Right renal cortex interstitium (tissue), 3 donors: ENCODE measurements at places on chromosomes 3 and 15. TPM values are rescaled to one million over a fixed set of nuclear protein-coding genes. Genes with fewer than 3 reads are reported as not detected.

PLA2G4D gene
- 0.04 TPM for polyA plus RNA-seq

CLDN11 gene
- 179 TPM for polyA plus RNA-seq

DNA sequence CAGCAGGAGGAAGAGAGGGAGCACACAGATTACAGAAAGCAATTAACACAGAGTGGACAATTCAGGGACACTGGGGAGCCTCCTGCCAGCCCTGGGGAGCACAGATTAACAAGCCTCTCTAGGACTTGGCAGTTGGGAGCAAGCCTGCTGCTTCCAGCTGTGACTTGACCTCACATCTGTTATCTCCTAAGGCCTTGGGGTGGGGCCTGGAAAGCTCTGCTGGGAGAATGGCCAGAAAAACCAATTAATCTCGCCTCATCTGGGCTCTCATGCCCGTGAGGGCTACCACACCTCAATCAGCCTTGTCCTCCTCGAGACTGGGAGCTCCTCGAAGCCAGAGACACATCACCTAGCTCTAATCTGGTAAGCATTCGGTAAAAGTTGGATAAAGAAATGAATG is 39.1 kb downstream of the SEMA5B start:
- no peak for DNase-seq

GRCh38 chr15:73965094-73965757 is 26.9 kb downstream of the STOML1 start:
- DNase-seq: no peak

GRCh38 chr3:84109911-84110310 is 848.9 kb upstream of the CADM2 start:
- DNase-seq: no peak

DNA sequence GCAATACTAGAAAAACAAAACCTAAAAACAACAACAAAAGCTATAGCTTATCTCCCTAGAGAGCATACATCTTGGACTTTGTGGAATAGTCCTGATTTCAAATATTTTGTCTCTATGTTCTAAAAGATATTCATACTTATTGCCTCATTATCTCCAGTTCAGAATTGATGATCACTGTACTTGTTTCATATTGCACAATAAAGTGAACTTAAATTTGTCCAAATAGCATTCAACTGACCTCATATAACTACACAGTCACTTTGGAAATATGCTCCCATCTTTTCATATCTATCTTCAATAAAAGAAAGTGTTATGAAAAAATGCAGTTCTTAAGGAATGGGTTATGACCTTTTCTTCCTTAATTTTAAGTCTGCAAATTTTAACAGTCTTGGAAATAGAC is 228.6 kb upstream of the CMC1 start:
- DNase-seq: no peak

ROBO2 gene
- 103 TPM for polyA plus RNA-seq

P3H2 gene
- polyA plus RNA-seq: 93.0 TPM

- DNase-seq: no peak
Observed at GRCh38 chr15:43220991-43221403, at the start of gene EPB42. TSS of gene EPB42 (minus strand) at chr15:43221018. CDS start at chr15:43220825, 193 bp downstream.

- DNase-seq: no peak
Observed at GRCh38 chr3:189781415-189781814, 150.2 kb downstream of the TP63 start.

DNA sequence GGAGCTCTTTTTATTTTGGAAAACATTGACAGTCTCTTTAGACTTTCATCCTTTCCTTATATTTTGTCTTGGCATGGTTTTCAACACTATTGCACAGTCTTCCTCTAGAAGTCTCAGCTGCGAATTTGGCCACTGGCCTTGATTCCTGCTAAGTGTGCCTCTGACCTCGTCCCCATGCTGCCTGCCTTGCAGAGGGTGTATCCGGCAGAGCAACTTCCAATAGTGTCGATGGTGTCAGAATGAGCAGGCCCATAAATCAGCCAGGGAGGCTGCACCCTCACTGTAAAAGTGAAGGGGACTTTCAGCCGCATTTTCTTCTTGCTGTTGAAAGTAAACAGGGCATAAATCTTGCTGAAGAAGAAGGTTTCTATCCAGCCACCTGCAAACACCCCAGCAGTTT is 336.7 kb upstream of the TRIM42 start:
- no peak for DNase-seq

SKOR1 gene
- polyA plus RNA-seq: 0.25 TPM

DNA sequence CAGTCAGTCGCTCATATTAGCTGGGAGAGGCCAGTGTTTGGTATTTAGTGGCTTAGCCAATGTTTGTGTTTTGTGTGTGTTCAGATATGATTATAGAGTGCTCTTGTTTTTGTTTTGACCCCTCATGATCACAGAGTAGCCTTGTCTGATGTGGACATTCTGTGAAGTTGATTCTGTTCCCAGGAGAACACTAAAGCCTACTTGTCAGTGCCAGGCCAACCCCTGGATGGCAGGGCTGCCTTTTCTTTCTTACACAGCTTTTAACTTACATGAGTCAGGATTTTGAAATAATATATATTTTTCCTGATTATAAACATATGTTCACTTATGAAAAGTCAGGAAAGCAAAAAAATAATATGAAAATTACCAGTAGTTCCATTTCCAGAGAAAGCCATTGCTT is 11.9 kb downstream of the CFAP161 start:
- no peak for DNase-seq

PCSK6 gene
- polyA plus RNA-seq: 9.2 TPM

ERICH6 gene
- polyA plus RNA-seq: 0.97 TPM

GRIP2 gene
- polyA plus RNA-seq: 0.90 TPM

- DNase-seq: no peak
Observed at GRCh38 chr3:15667484-15667883, 65.9 kb downstream of the BTD start.

DNA sequence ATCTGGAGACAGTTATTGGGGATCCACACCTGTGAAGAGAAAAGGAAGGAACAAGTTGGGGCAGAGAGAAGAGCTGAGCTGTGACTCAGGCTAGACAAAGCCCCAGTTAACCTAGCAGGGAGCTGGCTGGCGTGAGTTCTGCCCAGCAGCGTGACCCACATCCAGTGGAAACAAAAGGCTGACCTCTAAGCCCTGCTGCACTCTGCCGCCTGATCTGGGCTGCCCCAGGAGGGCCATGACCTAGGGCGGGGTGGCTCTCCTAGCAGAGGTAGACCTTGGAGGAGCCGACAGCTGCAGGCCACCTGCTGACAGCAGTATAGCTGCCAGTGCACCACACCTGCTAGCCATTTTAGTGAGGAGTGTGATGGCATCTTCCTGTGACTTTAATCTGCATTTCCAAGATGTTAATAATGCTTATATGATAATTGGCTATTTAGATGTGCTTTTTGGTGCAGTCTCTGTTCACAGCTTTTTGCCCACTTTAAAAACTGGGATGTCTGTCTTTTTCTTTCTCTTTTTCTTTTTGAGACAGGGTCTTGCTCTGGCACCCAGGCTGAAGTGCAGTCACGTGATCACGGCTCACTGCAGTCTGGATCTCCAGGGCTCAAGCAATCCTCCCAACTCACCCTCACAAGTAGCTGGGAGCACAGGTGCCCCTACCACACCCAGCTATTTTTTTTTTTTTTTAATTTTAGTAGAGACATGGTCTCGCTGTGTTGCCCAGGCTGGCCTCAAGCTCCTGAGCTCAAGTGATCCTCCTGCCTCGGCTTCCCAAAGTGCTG is 78.1 kb downstream of the LSM3 start:
- no peak for DNase-seq

DNA sequence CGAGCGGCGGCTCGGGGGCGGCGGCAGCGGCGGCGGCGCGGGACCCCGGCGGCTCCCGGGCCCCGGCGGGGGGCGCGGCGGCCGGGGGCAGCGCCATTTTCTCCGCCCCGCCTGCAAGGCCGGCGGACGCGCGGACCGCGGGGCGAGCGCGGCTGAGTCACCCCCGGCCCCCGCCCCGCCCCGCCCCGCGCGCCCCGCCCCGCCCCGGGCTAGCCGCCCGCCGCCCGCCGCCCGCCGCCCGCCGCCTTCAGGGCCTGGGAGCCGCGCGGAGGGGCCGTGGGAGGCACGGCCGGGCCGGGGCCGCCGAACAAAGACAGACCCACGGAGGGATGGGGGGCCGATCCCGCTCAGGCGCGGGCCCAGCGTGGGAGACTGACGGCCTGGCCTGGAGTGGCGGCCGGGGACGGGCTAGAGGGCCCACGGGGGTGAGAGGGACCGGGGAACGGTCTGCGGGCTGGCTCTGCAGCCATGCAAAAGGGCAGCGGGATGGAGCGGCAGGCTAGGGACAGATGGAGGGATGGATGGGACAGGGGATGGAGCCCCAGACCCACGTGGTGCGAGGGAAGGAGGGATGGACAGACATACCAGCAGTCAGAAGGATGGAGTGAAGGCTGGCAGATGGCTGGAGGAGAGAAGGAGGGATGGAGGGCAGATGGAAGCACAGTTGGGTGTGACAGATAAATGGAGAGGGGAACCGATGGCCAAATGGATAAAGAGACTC is at the start of gene EIF4E3:
TSS of gene EIF4E3 (minus strand) at position 132 of the 721 bp plus-strand sequence. CDS start at position 97, 35 bp downstream.
- no peak for DNase-seq

DNA sequence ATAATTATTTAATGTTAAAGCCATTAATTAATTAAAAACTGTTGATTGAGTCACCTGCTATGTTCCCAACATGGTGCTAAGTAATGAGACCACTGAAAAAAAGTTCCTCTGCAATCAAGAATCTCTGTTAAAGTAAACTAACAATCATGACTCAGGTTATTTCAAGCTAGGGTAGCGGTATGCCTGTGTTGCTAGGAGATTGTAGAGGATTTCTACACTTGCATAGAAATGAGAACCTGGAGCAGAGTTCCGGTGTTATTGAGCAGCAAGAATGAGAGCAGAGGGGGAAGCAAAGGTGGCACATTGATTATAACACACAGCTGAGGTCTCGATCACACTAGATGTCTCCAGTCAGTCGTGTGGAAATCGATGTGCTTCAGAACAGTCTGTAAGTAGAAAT is 41.4 kb downstream of the C3orf85 start:
- no peak for DNase-seq

GCSAM gene
- polyA plus RNA-seq: 0.86 TPM

DNA sequence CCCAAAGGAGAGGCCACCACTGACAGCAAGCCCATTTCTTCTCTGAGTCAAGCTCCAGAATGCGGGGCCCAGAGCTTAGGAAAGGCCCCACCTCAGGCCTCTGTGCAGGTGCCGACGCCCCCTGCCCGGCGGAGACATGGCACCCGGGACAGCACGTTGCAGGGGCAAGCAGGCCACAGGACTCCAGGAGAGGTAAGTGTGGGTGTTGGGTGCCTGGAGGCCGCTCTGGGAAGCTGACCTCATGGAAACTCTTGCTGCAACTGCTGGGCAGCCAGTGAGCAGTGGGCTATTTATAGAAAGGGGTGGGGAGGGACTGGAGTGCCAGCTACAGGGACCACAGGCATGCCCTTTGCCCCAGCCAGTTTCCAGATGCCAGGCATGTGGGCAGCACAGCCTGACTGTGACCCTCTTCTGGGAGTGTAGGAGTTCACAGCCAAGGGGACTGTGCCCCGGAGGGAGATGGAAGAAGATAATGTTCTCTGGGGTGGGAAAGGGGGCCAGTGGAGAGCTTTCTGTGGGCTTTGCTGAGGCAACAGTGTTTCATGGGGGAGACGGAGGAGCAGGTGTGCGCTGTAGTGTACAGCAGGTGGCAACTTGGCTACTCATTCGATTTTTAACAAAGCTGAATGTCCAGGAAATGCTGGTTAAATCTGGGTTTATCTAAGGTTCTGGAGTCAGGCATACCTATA is 23.7 kb downstream of the ALPK3 start:
- DNase-seq: no peak

DNA sequence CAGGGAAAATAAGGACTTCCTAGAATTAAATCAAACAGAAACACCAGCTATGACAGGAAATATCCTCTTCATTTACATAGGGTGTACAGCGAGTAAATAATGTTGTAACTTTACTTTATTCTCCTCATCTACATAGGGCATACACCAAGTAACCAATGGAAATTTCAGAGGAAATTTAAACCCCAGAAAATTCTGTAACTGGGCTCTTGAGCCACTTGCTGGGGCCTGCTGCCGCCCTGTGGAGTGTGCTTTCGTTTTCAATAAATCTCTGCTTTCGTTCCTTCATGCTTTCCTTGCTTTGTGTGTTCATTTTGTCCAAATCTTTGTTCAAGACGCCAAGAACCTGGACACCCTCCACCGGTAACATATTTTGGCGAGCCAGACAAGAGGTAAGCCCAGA is 990.4 kb upstream of the CADM2 start:
- no peak for DNase-seq

THSD4 gene
- polyA plus RNA-seq: 39.4 TPM

ALDH1A3 gene
- 4.7 TPM for polyA plus RNA-seq

DNA sequence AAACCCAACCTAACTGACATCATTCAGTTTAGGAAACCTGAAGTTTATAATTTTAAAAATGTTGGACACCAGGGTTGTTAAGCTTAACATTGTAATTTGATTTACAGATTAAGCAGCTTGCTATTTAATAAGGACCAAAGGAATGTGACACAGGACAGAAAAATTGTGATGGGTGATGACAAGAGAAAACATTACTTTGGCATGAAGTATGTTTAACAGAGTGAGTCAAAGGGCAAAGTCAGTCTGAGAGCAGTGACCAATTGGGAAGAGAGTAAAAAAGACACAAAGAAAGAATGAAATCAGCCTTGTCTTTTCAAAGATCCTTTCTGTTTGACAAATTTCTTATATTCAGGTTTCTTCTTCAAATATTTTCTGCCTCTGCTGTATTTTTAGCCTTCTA is 1301.6 kb downstream of the SI start:
- DNase-seq: no peak

- no peak for DNase-seq
Observed at GRCh38 chr15:69531665-69532027, 79.0 kb downstream of the RPLP1 start.

ADAMTS9 gene
- 138 TPM for polyA plus RNA-seq

LRRK1 gene
- 1.7 TPM for polyA plus RNA-seq

RETNLB gene
- polyA plus RNA-seq: not detected
